ENCODE measurements at places on chromosomes 4 and X.

- DNase-seq: peak; percentile 67
Measured at GRCh38 chrX:70452143-70452733, 7.6 kb downstream of the DLG3 start.

DNA sequence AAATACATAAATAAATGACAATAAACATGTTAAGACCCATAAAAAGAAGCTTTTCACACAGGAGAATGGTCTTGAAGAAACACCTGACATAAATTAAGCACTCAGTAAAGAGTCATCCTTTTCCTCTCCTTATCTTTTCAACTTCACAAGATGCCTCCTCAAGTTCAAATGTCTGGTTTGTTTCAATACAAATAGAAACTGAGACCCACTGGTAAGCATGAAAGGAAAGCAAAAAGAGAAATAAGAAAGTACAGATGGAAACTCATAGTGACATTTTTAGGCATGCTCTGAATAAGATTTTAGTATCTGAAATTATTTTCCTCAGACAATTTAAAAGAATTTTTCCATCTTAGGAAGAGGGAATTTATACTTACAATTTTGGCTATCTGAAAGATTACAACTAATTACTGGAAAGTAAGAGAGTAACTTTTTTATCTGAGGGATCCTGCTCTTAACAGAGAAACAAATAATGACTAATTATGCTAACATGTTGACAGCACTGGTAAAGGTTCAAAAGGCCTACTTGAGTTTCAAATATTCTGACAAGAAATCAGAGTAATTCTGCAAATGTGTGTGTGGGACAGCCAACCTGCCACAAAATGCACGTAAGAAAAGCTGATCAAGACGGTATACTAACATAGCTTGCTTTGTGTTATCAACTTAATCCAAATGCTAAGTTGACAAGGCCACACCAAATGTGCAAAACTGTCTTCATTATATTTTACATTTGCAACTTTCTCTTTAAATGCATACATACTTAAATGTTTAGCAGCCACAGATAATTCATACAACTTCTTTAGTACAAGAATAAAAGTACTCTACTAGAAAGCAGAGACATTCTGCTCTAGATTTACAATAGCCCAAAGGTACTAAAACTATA is 113.0 kb downstream of the IQCM start:
- no peak for DNase-seq

GRCh38 chr4:168279556-168279955 is 39.0 kb downstream of the DDX60 start:
- no peak for DNase-seq

DNA sequence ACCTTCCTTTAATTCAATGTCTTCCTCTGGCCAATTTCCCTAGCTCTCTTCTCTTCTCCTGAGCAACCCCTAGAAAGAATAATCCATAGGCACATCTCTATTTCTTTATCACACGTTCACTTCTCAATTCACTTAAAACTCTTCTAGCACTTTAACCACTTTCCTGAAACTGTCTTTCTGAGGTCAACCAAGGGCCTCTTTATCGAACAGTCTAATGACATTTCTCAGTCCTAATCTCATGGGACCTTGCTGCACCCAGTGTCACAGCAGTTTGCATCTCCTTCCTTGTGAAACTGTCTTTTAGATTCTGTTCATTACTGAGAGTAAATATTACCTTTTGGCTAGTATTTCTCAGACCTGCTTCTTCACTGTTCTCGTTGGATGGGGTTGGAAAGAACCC is 285.3 kb upstream of the RASGEF1B start:
- no peak for DNase-seq

GRCh38 chr4:176036585-176037205 is 28.9 kb upstream of the WDR17 start:
- no peak for DNase-seq

DNA sequence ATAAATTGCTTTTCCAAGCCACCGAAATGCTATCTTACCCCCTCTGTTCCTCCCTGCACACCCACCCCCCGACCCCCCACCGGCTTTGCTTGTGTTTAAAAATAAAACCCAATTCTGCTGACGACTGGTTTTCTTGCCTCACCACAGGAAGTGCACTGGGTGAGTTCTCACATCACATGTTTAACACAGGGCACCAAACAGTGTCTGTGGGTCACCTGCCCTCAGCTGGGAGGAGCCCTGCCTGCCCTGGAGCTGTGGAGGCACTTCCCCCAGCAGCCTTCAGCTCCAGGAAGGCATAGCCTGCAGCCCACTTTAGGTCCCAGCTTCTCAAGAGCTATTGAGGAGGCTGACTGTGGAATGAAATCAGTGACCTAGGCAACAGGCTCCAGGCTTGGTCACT is 8.8 kb downstream of the TMEM255A start:
- no peak for DNase-seq

DNA sequence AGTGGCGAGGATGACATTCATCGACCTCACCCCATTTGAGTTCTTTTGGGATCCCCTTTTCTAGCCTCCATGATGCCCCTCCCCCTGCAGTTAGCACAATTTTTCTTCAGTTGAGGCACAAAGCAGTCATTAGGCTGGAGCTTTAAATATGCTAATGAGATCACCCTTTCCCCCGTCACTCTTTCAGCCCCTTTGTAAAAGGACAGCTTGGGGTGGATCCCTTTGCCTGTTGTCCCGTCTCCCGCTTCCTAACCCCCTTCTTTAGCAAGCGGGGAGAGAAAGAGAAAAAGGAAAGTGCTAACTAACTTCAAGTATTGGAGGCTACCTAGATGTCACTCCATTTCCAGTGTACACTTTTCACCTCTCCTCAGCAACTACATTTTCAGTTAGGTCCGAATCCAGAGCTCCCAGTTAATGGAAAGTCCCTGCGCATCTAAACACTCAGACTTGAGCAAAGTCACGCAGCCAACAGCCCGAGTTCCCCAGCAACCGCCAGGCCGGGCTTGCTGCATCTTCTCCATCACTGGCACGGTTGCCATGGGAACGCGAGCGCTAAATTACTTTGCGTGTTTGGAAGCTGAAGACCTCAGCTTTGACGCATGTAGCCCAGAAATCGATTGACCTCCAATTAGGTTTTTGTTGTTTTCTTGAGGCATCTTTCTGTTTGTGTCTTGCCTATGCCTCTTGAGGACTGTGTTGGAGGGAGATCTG is 76.8 kb downstream of the RTL5 start:
- peak; percentile 3 for DNase-seq

DNA sequence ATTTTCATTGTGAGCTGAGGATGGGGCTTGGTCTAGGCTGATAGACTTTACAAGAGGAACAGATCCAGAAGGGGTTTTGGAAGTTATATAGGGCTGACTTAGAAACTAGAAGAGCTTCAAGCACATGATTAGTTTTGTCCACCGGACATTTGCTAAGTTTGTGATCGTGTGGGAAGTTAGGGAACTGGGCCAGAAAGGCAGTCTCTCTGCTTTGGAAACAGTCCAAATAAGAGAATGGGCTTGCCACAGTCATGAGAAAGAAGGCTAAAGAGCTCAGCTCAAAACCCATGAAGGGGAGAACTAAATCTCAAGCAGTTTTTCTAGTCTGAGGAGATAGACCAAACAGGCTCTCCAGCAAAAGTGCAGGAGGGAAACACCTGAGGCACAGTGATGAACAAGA is 67.8 kb downstream of the ZNF674 start:
- no peak for DNase-seq

DNA sequence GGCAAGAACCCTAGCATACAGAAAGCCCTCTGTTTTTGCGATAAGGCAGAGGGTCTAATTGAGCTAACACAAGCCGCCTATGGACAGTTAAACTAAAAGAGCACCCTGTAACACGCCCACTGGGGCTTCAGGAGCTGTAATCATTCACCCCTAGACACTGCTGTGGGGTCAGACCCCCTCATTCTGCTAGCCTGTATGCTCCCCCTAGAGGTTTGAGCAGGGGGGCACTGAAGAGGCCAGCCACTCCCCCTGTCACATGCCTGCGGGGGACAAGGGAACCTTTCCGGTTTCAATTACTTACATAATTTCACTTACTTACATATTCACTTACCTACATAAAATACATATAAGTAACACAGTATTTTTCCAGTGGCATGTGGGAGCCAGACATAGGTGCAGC is 469.5 kb upstream of the FAM241A start:
- DNase-seq: no peak

- no peak for DNase-seq
Measured at GRCh38 chrX:144042271-144042670, 158.4 kb downstream of the UBE2NL start.

GRCh38 chrX:154714925-154715324 is 36.0 kb downstream of the GAB3 start:
- peak; percentile 63 for DNase-seq

- peak; percentile 98 for DNase-seq
Measured at GRCh38 chr4:189940178-189941004, at the start of gene FRG1. TSS of gene FRG1 (plus strand) at chr4:189940872. CDS start at chr4:189941010, 138 bp downstream.

- DNase-seq: no peak
Measured at GRCh38 chr4:184368290-184368689, 106.1 kb downstream of the IRF2 start.

DNA sequence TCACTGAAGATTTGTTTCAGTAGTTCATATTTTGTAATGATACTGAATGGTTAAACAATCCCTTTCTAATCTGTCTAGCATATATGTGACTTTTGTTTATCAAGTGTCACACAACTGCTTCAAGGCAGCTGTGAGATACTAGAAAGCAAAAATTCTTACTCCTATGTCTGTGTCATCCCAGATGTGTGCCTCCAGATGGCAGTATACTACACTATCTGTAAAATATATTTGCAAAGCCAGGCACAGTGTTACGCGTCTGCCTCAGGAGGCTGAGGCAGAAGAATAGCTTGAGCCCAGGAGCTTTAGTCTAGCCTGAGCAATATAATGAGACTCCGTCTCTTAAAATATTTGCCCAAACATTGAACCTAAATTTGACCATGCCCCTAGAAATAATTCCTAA is 4.0 kb downstream of the NUDT10 start:
- DNase-seq: peak; percentile 30

GRCh38 chrX:47179221-47179927 is 14.3 kb upstream of the UBA1 start:
- peak; percentile 18 for DNase-seq

DNA sequence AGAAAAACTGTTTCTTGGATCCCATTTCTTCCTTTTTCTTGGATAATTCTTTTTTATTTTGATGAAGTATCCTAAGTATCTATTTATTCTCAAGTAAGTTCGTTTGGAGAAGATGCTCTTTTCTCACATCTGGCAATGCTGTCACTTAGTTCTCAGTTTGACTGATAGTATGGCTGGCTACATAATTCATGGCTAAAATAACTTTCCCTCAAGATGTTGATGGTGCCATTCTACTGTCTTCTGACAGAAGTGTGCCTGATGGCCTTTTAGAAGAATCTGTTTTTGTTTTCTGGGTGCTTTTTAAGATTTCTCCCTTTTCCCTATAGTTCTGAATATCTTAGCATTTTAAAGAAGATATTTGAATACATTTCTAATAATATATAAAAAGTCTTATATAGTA is 41.6 kb downstream of the EVC2 start:
- no peak for DNase-seq

DNA sequence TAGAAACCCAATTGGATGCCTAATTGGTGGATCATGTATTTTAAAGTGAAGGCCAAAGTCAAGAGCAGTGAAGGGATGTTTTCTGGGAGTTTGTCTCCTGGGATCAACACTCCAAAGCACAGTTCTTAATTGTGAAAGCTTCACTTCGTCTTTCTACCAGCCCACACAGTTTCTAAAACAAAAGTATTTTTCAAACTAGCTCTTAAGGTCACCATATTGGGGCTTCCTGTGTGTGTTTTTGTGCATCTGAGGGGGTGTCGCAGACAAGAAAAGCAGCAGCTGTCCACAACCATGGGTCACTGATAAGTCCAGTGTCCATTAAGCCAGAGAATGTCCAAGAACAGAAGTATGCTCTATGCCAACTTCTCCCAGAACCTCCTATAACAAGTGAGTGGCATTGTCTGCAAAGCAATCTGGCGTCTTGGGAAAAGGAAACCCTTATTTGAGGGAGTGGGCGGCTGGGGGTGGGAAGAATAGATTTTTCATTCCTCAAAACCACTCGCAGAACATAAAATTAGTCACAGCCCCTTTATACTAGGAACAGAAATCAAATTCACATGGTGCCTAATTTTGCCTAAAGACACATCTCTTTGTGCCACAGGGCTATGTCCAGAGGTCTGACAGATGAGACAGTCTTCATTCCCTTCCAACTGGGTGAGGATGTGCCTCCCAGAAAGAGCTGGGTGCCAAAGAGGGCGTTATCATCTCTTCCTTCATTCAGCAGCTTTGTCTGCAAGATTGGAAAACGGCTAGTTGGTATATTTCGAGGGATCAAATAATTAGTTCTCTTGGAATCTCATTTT is 610.4 kb downstream of the BCOR start:
- no peak for DNase-seq

DNA sequence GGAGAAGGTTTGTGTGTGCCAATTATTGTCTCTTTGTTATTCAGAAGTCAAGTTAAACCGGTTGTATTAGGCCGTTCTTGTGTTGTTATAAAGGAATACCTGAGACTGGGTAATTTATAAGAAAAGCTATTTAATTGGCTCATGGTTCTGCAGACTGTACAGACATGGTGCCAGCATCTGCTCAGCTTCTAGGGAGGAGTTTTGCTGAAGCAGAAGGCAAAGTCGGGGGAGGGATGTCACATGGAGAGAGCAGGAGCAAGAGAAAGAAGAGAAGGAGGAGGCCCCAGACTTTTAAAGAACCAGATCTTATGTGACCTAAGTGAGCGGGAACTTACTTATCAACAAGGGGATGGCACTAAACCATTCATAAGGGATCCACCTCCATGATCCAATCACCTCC is 349.3 kb upstream of the PCDH18 start:
- DNase-seq: no peak

DNA sequence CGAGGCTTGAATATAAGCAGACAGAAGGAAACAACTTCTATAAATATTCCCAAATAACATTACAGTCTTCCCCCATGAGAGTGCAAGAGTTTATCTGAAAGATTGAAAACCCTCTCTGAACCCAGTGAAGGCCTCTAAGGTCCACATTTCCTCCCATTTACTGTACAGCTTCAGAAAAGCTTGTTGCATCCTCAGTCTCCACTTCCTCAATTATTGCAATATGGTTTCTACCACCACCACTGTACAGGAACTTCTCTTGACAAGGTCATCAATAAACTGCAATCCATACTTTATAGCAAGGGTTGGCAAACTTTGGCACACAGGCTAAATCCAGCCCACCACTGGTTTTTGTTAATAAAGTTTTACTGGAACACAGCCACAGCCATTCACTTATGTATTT is 239.0 kb downstream of the THOC2 start:
- no peak for DNase-seq

- no peak for DNase-seq
Measured at GRCh38 chr4:78459327-78459726, 92.2 kb upstream of the ANXA3 start.

GRCh38 chr4:184856277-184856609 is 30.5 kb upstream of the ACSL1 start:
- no peak for DNase-seq
